Keratinocyte (primary cell): ENCODE measurements at places on chromosomes 13 and 19.

DNA sequence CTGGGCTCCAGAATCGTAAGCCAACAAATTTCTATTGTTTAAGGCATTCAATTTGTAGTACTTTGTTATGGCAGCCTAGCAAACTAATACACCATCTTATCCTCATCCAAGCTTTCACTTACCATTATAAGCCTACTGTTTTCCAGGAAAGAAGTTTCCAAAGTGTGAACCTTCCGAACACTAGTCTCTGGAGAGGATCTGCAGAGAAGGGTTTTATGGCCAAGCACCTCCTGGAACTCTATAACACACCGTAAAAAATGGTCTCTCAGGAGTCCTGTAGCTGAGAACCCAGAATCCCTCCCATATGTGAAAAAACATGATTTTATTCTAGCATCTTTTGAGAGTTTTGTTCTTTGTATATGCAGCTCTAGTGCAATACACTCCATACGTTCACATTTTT, 142.1 kb downstream of the POSTN start:
- H3K4me1 ChIP-seq, result peaks cover 5% of the 10 kb centered on the region
- no peak overlapping the region for H3K27ac ChIP-seq
- DNase-seq, result no peak
- no peaks in the 10 kb centered on the region for H3K36me3 ChIP-seq

DNA sequence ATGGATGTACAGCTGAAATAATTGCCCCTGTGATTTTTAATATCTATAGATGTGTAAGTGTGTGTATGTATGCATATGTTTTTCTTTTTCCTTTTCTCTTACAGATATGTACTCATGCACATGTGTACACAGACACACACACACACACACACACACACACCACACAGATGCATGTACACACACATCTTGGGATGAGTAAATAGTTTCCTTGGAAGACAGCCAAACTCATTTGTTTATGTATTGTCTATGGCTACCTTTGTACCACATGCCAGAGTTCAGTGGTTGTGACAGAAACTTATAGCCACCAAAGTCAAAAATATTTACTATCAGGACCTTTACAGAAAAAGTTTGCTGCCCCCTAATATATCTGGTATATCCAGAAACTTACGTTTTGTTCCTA, 192.6 kb downstream of the MAB21L1 start:
- H3K27me3 ChIP-seq, result no peaks in the 10 kb centered on the region
- no peak overlapping the region for H3K4me3 ChIP-seq
- no peak for DNase-seq
- H3K27ac ChIP-seq, result no peak overlapping the region
- H3K36me3 ChIP-seq, result no peaks in the 10 kb centered on the region
- no peaks in the 10 kb centered on the region for H3K4me1 ChIP-seq

DNA sequence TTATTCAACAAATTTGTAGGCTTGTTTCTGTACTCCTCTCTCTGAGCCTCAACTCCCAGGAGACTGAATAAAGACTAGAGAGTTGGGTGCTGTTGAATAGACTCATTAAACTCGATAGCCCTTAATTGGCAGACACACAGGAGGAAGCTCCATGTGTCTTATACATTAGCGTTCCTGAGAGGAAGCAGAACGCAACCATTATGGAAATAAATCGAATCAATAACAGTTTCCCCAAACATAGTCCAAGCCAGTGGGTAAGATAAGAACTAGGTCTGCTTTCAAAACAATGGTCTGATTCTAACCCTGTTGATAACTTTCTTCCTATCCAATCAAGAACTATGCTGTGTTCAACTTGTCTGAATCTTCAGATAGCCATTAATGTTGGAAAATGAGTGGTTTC, 118.1 kb upstream of the FNDC3A start:
- DNase-seq, result no peak
- no peak overlapping the region for H3K4me3 ChIP-seq
- H3K4me1 ChIP-seq, result no peaks in the 10 kb centered on the region
- no peaks in the 10 kb centered on the region for H3K27me3 ChIP-seq

DNA sequence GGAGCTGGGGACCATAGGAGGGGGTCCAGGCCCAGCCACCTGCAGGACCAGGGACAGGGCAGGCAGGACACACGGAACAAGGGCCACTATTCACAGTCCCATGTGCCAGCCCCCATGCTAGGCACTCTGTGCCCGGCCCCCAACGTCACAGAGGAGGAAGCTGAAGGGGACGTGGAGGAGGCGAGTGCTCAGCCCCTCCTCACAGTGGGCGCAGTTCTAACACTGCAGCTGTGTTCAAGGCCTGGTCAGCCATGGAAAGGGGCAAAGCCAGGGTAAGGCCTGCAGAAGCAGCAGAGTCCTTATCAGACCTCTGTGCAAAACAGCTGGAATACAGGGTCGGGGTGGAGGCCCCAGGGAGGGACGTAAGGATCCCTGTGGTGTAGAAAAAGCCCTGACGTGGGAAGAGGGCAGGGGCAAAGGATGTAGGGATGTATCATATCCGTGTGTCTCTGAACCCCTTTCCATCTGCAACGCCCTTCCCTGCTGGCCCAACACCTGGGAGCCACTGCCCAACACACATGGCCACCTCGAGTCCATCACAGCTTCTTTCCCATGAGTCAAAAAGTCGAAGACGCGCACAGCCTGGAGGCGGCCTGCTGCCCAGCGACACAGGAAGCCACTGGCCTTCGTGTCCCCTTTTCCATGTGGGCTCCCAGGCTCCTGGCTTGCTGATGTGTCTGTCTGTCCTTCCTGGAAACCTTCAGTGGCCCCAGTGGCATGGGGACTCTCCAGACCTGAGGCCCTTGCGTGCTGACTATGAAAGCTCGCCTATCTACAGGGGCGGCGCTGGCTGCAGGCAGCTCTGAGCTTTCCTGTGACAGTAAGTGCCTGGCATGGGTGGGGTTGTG, 28.0 kb downstream of the SH3GL1 start:
- peaks cover 59% of the 10 kb centered on the region for H3K4me1 ChIP-seq
- H3K4me3 ChIP-seq, result no peak overlapping the region
- no peak for DNase-seq
- no peaks in the 10 kb centered on the region for H3K27me3 ChIP-seq
- H3K36me3 ChIP-seq, result peaks cover 12% of the 10 kb centered on the region

DNA sequence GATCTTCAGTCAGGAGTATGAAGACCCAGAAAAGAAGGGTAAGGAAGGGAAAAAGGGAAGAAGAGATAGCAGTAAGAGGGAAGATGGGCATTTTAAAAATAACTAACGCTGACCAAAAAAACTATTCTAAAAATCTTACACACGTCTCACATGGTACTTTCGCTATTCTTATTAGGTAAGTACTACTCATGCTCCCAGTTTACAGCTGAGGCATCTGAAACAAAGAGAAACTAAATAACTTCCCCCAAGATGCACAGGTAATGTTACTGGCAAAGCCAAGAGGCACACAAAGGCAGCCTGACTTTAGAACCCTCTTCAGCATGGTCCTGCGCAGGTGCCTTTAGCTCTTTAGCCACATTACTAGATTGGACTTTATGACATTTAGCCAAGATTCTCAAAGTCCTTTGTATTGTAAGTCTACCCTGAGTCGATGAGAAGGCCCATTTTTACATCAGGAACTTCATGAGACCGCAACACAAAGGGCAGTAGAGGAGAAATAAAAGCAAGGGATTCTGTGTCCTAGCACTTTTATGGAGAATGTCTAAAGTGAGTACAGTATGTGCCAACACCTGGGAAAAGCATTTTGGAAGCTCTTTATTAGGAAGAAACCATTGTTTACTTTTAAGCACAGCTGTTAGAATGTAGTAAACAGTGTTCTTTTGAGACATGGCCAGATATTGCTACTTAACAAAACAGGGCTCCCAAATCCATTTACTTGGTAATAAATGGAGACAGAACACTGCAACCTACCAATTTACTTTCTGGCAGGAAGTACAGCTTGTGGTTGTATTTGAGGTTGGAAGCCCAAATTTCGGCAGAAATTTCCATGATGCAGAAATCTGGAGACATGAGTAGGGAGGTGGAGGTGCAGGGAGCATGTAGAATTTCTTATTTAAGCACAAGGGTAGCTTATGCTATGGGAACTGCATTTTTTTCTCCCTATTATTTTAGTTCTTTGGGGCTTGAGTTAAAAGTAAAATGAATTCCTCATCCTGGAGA, 250.7 kb downstream of the KCTD12 start:
- no peak overlapping the region for H3K4me3 ChIP-seq
- H3K4me1 ChIP-seq, result no peaks in the 10 kb centered on the region
- H3K27ac ChIP-seq, result no peak overlapping the region
- no peak for DNase-seq
- no peaks in the 10 kb centered on the region for H3K36me3 ChIP-seq

- DNase-seq, result no peak
- H3K36me3 ChIP-seq, result no peaks in the 10 kb centered on the region
- peaks cover 64% of the 10 kb centered on the region for H3K27me3 ChIP-seq
- no peak overlapping the region for H3K27ac ChIP-seq
- no peak overlapping the region for H3K4me3 ChIP-seq
- peaks cover 15% of the 10 kb centered on the region for H3K4me1 ChIP-seq
Observed at GRCh38 chr19:17953316-17953801, 13.5 kb upstream of the KCNN1 start.

DNA sequence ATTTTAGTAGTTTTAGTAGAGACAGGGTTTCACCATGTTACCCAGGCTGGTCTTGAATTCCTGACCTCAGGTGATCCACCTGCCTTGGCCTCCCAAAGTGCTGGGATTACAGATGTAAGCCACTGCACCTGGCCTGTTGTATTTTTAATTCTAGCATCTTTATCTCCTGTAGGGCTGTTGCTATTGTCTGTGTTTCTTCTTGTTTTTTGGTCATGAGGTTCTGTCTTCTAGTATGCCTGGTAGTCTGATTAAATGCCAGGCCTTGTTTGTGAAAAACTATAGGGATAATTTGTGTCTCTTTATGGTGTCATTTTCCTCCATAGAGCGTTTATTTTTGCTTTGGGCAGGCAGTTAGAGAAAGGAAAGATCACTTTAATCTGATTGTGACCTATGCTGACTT, 3.1 kb downstream of the ARHGEF18 start:
- no peak overlapping the region for H3K27ac ChIP-seq
- H3K4me3 ChIP-seq, result no peak overlapping the region
- no peaks in the 10 kb centered on the region for H3K36me3 ChIP-seq
- H3K4me1 ChIP-seq, result no peaks in the 10 kb centered on the region
- DNase-seq, result no peak
- no peaks in the 10 kb centered on the region for H3K27me3 ChIP-seq

DNA sequence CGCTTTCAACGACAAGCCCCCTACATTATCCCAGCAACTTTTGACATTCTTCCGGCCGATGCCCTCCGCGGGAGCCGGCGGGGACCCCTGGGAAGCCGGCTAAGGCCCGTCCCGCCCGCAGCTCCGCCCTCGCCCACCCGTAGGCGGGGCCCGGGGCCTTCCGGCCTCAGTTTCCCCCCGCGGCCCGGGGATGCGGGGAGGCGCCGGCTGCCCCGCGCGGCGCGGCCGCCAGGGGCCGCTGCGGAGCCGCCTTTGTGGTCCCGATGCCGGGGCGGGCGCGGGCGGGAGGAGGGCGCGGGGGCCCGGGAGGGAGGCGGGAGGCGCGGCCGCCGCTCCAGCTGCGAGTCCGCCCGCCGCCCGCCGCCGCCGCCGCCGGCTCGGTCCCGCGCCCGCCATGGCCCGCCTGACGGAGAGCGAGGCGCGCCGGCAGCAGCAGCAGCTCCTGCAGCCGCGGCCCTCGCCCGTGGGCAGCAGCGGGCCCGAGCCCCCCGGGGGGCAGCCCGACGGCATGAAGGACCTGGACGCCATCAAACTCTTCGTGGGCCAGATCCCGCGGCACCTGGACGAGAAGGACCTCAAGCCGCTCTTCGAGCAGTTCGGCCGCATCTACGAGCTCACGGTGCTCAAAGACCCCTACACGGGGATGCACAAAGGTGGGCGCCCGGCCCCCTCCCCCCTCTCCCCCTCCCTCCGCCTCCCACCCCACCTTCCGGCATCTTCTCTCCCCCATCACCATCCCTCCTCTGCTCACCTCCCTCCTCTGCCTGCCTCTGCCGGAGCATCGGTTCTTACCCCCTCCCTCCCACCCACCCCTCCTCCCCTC, at the start of gene CELF5:
TSS of gene CELF5 (plus strand) at position 316 of the 823 bp plus-strand sequence. CDS start at position 395, 79 bp downstream.
- H3K36me3 ChIP-seq, result no peaks in the 10 kb centered on the region
- no peak within 1 kb of the TSS for H3K27ac ChIP-seq
- no peak within 1 kb of the TSS for H3K4me3 ChIP-seq
- H3K4me1 ChIP-seq, result no peaks in the 10 kb centered on the region
- peaks cover 46% of the 10 kb centered on the region for H3K27me3 ChIP-seq
- no peak for DNase-seq

GRCh38 chr13:81637457-81637856, 1296.5 kb upstream of the SPRY2 start:
- H3K27ac ChIP-seq, result no peak overlapping the region
- no peak overlapping the region for H3K4me3 ChIP-seq
- H3K36me3 ChIP-seq, result no peaks in the 10 kb centered on the region

- H3K36me3 ChIP-seq, result no peaks in the 10 kb centered on the region
- no peaks in the 10 kb centered on the region for H3K4me1 ChIP-seq
Observed at GRCh38 chr13:107678075-107678689, 537.2 kb downstream of the LIG4 start.

DNA sequence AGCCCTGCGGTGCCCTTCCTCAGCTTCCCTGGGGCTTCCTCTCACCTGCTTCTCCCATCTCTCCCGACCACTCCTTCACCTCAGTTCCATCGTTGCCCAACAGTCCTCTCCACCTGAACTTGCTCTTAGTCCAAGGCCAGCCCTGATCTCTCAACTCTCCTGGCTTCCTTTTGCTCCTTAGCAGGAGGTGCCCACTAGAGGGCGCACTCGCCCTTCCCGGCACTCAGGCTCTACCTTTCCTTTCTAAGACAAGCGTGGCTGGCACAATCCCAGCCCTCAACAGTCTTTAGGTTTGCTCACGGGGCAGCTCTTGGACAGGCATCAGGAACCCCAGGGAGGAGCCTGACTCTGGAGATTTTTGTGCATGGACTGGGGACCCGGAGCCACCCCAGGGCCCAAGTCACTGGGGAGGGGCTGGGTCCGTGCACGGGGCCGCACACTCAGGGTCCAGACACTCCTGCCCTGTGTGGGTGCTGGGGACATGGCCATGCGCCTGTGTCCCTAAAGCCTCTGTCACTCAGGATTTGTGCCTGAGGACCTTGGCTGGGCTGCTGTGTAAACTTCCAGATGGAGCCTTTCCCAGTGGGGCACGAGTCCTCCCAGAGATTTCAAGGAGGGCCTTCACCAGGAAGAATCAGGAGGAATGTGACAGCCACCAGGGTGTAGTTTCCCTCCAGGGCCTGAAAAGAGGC, 12.1 kb upstream of the CEACAM8 start:
- H3K4me1 ChIP-seq, result no peaks in the 10 kb centered on the region
- H3K36me3 ChIP-seq, result no peaks in the 10 kb centered on the region
- no peak overlapping the region for H3K27ac ChIP-seq
- H3K4me3 ChIP-seq, result no peak overlapping the region
- DNase-seq, result peak; percentile 19

- H3K36me3 ChIP-seq, result no peaks in the 10 kb centered on the region
- peak overlapping the region; percentile 39 for H3K4me3 ChIP-seq
- no peaks in the 10 kb centered on the region for H3K27me3 ChIP-seq
- peak; percentile 49 for DNase-seq
Observed at GRCh38 chr19:52993342-52994178, 20.2 kb upstream of the ERVV-1 start.
